ENCODE measurements at places on chromosomes 3 and 15. TPM values are rescaled to one million over a fixed set of nuclear protein-coding genes. Genes with fewer than 3 reads are reported as not detected.

DNA sequence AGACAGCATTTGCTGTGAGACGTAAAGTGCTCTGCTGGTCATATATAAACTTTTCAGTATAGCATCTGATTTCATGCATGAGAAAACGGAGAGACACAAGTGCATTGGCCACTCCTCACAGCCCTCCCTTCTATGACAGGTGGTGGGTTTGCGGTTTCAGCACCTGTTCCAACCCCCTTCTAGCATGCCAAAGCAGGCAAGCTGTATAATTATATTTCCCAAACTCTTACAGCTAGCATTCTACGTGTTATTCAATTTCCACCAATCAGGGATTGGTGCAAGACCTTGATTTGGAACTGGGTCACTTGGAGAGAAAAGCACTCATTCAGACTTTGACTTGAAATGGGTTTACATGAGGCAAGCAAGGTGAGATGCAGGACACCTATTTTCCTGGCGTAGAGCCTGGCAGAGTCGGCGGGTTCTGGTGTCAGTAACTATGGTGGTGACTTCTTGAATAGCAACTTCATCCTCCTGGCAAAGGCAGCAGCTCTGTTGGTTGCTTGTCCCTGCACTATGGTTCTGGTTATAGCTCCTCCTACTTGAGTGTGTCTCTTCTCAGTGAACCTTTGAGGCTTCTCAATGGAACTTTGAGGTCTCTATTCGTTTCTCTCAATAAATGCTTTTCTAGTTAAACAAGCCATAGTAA, 356.5 kb downstream of the TBL1XR1 start:
- no peak for DNase-seq

GRCh38 chr15:69424748-69425413, 10.7 kb downstream of the KIF23 start:
- DNase-seq = no peak

The MEGF11 gene
- 0.28 TPM for total RNA-seq

The BLOC1S6 gene
- 36.8 TPM for total RNA-seq

GRCh38 chr15:99320374-99321215, 69.3 kb downstream of the LRRC28 start:
- no peak for DNase-seq

GRCh38 chr3:152260026-152260425, 8.7 kb upstream of the MBNL1 start:
- no peak for DNase-seq

- DNase-seq = no peak
Observed at GRCh38 chr3:150691414-150692040, 12.2 kb downstream of the ERICH6 start.

The SLC7A14 gene
- total RNA-seq = 0.05 TPM

- no peak for DNase-seq
Observed at GRCh38 chr3:40876496-40876895, 322.8 kb upstream of the CTNNB1 start.

GRCh38 chr3:185328324-185329004, 34.5 kb upstream of the MAP3K13 start:
- no peak for DNase-seq

DNA sequence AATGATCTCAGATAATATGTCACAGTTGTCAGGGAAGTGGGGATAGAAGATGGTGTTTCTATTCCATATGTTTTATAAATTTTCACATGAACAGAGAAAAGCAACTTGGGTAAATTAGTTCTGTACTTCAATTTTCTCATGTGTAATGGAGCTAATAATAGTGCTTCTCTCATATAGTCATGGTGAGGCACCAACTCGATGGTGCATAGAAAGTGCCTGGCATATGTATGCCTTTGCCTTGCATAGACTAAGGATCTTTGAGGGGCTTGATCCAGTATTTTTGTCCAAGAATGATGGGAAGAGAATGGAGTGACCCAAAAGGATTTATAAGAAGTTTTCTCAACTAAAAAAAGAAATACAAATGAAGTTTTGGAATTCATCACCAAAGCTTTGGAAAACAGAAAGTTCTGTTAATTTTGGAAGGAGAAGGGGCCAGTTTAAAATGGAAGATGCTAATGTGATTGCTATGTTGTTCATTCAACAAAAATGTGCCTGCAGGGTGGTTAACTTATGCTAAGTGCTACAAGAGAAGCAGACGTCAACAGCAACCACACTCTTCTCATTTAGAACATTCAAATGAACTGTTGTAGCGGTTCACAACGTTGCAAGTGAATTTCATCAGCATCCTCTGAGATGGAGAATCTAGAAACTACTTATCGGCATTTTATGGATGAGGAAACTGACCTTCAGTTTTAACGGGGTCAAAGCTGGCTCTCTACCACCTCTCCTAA, 86.1 kb downstream of the RTP4 start:
- DNase-seq = no peak

- DNase-seq = no peak
Observed at GRCh38 chr15:77400258-77400657, 19.6 kb downstream of the PEAK1 start.

DNA sequence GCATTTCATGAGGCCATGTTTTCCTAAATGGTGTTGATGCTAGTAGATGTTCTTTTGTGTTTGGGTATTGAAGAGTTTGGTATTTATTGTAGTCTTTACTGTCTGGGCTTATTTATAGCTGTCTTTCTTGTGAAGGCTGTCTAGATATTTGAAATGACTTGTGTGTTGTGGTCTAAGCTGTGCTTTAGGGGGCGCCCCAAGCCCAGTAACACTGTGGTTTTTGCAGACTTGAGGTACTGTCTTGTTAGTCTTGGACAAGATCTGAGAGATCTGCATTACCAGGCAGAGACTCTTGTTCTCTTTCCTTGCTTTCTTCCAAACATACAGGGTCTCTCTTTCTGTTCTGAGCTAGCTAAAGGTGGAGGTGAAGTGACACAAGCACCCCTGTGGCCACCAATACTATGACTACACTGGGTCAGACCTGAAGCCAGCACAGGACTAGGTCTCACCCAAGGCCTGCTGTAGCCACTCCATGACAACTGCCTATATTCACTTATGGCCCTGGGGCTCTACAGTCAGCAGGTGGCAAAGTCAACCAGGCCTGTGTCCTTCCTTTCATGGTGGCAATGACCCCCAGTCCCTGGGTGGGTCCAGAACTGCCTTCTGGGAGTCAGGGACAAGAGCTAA, 152.1 kb upstream of the TBC1D5 start:
- DNase-seq = peak; percentile 82

The OGG1 gene
- 20.7 TPM for total RNA-seq

GRCh38 chr3:98445949-98446406, 17.0 kb upstream of the OR5K1 start:
- DNase-seq = no peak

The PPP1R14D gene
- total RNA-seq = 0.14 TPM

The GATA2 gene
- 0.57 TPM for total RNA-seq

DNA sequence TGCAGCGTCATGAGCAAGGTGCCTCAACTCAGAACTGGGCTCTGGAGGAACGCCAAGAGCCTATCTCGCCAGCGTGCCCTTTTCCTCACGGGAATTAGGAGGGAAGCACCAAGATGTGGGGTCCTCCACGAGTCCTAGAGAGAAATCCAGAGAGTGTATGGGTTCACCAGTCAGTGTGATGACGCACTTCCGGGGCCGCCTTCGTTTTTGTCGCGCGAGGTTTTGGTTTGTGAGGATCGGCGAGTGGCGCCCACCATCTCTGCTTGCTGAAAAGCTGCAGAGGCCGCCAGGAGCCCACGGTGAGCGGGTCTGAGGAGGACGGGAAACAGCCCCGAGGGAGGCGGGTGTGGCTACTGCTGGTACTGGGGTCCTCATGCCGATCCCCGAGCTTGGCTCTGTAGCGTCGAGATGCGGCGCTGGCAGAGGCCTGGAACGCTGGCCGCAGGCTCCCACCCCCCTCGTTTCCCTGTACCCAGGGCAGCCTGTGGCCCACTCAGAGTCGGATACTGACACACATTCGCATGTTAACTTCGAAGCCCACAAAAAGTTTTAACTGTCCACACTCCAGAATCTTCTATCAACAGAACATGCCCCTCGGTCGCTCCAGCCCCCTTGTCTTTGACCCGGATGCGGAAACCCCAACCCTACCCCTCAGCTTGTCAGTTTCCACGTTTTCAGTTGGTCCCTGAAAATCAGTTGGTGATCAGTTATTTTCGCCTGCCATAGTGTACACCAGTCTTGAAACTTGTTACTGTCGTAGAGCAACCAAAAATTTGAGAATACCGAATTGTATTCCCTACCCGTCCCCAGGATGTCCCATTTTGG, 30.4 kb downstream of the ZNF662 start:
- DNase-seq = no peak
